Head of caudate nucleus (tissue), 42 donors: ENCODE measurements at places on chromosomes 13 and 19.
A peak's percentile ranks its signal among the peaks of the same experiment; 100 is the strongest.

DNA sequence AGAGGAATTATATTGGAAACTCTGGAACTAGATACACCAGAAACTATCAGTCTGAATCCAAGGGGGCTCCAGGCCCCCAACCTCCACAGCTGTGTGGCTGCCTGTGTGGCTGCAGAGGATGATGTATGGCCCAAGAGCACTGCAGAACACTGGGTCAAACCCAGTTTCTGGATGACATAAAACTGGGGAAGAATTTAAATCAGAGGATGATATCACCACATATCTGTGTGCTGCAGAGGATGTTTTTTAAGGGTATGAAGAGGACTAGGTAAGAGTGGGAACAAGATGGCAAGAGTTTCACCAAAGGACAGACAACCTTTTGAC lies 226.4 kb downstream of the SUCLA2 start:
- DNase-seq: no peak

DNA sequence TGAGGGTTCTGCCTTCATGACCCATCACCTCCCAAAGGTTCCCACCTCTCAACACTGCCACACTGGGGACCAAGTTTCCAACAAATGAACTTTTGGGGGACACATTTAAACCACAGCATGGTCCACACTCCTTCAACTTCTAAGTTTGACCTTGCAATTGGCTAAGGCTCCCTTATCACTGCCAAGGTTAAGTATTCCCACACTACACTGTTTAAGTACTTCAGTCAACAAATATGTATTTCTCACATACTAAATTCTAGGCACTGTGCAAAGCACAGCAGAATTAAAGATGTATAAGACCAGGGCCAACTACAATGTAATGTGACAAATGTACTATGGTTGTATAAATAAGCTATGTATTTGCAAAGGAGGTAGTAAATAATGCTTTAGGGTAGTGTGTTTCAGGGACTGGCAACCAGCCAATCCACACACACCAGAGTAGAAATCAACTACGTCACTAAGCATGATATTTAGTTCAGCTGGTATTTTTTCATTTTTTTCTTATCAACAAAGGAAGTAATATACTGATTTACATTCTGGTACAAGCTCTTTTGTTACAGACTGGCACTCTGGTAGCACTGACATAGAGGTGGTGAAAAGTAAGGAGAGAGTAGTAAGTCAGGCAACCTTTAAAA lies 12.2 kb downstream of the NUFIP1 start:
- DNase-seq: no peak

DNA sequence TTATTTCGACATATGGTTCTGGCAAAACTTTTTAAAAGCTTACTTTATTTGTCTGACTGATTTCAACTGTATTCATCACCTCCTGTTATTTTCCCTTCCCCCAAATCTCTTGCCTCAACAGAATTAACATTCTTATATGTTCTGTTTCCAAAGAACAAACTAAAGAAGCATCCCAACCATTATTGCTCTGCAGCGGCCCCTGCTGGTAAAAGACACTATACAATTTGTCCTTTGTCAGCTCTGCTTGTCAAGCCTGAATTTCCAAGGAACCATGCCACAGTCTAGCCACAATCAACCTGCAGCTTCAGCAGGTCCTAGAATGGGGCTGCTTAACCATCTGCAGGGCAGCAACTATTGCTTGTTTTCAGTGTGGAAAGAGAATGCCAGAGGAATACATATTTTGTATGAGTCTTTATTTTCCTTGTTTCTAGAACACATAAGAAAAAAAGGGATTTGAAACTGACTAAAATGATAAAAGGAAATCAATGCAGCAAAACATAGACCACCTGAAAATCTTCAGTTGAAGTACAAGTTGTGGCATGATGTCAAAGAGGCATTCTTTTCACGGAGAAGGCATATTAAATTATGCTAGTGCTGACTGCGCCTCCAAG lies 845.3 kb downstream of the DIAPH3 start:
- DNase-seq: peak; percentile 86

- no peak for DNase-seq
Observed at GRCh38 chr13:66859078-66859477, 371.1 kb downstream of the PCDH9 start.

DNA sequence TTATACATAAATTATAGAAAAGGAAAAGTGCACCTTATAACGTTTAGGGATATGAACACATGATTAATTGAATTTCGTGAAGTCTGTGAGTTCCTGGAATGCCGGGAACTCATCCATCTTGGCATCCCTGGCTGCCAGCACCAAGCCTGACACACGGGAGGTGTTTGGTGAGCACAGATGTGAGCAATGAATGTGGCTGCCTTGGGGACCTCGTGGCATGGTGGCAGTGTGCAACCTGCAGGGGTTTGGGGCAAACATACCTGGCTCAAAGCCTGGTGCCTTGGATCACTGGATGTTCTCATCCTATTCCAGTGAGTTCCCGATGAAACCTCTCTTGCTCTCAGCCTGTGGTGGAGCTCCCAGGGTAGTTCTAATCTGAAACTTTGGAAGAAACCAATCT lies 10.4 kb upstream of the MAP2K2 start:
- DNase-seq: no peak

DNA sequence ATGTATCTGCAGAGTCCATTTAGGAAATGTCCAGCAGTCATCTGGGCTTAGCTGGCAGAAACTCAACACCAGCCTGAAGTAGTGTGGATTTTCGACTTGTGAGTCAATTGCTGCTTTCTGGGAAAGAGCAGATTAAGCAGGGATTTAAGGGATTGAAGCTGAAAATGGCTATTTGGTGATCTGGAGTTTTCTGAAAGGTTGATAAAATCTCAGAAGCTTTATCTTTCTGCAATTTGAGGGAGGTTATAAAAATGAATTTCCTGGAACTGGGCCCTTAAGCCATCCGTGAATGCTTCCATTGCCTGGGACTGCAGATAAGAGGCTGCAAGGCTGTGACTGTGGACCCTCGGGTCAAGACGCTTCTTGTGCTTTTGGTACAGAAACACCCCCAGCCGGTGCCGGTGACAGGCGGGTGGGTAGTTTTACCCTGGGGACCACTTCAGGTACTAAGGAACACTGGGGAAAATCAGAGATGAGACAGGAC lies 61.5 kb downstream of the COL4A1 start:
- DNase-seq: no peak

DNA sequence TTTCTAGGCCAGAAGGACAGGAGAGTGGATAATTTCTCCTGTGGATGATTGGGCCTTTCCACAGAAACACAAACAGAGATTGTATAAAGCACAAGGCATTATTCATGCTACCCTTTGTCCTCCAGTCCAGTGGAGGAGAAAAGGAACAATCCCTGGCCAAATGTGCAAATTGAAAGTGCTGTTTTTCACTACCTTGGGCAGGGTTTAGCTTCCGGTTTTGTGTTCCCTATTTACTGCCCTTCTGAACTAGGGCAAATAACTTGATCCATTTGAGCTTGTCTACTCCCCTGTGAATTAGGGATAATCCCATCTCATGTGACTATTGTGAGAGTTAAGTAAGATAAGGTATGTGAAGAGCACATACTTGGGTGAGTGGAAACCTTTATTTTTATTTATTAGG lies 13.3 kb downstream of the PDX1 start:
- no peak for DNase-seq

GRCh38 chr13:48487968-48488367 lies 44.9 kb downstream of the RCBTB2 start:
- DNase-seq: no peak

GRCh38 chr19:3809881-3810707 lies 23.9 kb upstream of the MATK start:
- DNase-seq: no peak

DNA sequence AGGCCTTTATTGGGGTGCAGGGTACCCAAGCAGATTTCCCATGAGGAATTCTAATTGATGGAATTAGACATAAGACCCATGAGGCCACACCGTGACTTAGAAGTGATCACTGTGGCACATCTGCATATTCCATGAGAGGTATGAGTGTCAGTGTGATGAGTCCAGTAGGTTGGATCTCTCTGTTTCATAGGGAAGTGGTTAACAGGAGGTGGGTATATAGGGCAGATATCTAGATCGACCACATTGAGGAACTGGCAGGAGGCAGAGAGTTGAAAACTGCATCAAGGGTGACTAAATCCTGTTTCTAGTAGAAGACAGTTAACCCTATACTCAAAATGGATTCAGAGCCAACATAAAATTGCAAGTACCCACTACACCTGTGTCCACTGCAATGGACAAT lies 68.6 kb upstream of the MIR17HG start:
- no peak for DNase-seq

GRCh38 chr13:98484289-98485219 lies 92.4 kb downstream of the STK24 start:
- no peak for DNase-seq

- DNase-seq: peak; percentile 49
Observed at GRCh38 chr19:55165952-55166529, 372 bp downstream of the DNAAF3 start.

DNA sequence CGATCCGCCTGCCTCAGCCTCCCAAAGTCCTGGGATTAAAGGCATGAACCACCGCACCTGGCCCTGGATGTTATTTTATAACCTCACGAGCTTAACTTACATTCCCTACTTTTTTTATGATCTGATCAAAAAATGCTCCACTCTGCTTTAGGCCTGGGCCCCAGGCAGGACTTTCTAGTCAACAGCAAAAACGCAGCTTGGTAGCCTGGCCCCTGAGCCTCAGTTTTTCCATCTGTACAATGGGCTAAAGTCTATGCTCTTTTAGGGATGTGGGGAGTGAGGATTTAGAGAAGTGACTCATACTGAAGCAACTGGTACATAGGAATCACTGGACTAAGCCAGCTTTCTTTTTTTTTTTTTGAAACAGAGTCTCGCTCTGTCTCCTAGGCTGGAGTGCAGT lies 11.9 kb upstream of the PIK3R2 start:
- DNase-seq: no peak

DNA sequence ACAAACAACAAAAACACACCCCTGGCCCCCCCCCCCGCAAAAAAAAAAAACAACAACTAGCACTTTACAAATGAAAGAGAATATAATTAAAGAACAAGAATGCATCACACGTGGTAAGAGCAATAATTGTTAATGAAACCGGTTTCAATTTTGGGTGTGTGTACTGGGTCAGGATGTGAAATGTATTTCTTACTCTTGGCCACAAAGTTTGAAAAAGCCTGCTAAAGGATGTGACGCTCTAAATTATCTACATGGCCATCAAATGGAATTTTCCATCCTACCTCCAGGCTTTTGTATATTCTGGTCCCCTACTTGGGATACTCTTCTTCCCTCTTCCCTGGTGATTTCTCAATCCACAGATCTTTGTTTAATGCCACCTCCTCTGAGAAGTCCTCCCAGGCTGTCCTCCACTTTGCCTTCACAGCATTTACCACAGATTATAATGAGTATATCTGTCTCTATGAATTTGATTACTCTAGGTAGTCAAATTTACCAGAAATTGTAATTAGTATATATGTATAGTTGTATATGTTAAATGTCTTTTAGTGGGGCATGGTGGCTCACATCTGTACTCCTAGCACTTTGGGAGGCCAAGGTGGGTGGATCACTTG lies 2.1 kb downstream of the SARS2 start:
- no peak for DNase-seq

GRCh38 chr19:29714953-29715700 lies at the start of gene C19orf12:
Gene C19orf12, minus strand, starts transcription at chr19:29715261. Its CDS starts 6,848 bp downstream, at chr19:29708413.
- DNase-seq: peak; percentile 74
